ENCODE measurements at places on chromosomes 3 and 15.

DNA sequence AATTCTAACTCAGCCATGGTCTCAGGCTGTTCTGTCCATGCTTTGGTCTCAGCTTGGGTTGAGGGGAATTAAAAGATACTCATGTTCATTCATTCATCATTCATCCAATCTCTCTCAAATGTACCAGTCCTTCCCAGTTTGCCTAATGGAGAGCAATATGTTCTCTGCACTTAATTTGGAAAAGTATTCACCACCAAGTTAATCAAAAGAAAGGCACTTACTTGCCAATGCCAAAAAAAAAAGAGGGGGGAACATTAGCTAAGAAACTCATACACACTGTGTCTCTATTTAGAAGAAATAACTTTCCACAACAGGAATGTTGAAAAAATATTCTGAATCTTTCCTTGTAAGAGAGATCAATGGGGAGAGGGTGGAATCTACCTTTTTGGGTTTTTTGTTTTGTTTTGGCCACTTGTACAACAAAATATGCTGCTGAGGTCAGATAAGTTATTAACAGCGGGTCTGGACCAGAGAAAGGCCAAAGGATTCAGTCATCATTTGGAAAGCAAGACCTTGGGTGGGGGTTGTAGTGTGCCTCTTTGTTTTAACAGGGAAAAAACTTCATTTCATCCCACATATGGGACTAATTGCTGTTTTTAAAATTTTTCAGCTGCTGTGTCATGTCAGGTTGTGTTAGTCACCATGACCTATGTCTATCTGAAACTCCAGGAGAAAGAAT, 152.3 kb downstream of the FBN1 start:
- DNase-seq = no peak

GRCh38 chr15:26790118-26790517, 17.3 kb upstream of the GABRB3 start:
- no peak for DNase-seq

DNA sequence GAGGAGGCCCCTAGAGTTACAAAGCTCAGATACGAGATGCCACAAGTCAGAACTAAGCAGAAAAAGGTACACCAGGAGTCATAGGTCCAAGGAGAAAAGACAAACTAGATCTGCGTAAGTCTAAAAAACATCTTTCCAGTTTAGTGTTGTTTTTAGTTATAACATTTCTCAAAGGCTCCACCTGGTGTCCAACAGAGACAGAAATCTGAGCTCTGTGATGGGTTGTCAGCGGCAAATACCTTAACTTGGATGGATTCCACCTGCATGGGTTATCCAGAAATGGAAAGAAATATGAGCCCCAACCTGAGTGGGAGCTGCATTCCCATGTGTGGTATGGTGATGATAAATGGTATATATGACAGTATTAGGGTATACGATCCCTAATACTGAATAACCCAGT, 238.6 kb upstream of the CHRM5 start:
- no peak for DNase-seq

GRCh38 chr3:194440756-194441155, 41.7 kb upstream of the GP5 start:
- no peak for DNase-seq

GRCh38 chr3:56989169-56989976, 71.1 kb upstream of the SPATA12 start:
- DNase-seq = no peak

DNA sequence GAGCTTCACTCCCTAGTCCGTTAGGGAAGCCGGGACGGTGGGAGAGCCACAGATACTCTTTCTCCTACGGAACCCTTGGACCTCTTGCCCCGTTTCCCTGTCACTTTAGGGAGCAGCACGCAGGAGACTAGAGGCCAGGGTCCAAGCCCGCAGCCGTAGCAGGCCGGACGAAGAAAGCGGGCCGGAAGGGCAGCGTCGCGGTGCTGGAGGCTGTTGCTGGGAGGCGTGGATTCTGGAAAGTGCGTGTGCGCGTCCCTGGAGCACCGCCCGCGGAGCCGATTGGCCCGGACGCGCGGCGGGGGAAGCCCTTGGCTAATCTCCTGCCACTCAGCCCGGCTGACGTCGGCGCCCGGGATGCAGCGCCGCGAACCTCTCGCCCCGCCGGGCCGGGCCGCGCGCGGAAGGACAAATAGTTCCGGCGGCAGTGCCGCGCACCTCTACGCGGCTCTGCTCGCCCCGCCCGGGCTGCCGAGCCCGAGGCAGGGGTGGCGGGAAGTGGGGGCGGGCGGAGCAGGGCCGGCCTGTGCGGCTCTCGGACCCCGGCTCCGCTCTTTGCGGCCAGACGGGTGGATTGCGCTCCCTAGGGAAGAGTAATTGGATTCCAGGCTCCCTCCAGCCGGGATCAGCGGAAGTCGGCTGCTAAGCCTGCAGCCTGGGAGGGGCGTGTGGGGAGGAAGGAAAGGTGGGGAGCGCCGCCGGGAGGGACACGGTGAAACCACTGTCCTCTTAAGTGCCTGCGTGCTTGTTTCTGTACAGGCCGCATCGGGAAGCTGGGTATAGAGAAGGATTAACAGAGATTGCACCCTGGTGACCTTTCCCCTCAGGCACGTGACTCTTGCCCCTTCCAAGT, 31.3 kb upstream of the TCF12 start:
- peak; percentile 82 for DNase-seq

DNA sequence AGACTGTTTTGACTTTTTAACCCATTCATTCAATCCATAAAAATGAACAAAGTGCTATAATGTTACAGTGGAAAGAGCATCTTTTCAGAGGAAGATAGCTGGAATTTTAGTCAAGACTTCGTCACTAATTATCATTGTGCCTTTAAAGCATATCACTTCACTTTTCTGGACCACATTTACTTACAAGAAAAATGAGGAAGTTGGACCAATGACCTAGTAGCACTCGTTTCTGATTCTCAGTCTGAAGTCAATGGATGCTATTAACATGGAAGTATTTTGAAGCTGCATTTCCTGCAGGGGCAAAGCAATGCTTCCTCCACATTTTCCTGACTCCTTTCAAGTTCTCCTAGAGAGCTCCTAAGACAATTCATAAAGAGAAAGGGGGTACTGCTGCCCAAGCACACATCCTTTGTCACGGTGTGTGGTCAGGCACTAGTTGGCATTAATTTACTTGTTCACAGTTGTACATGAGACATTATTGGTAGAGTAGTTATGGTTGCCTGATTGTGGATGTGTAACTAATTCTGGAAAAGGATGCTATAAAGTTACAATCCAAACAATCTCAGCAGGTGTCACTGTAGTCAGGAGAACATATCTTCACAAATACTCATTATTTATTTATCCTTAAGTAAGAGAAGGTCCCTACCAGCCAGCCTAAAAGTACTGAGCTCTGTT, 1049.1 kb downstream of the FHIT start:
- DNase-seq = no peak

DNA sequence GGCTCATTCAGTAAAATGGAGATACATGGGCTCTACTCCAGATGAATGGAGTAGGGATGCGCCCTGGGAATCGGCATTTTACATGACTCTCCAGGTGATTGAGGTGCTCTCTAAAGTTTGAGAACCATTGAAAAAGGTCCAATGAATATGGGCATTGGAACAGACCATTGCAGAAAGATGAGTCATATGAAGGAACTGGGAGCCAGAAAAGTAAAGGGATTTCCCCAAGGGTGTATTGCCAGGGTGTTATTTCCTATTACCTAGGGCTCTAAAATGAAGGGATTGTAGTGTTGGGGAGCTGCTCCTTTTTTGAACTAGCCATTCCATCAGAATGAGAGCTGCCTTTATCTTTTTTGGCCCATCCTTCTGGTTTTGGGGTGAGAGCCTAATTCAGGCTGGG, 21.7 kb downstream of the CLDN11 start:
- DNase-seq = no peak

DNA sequence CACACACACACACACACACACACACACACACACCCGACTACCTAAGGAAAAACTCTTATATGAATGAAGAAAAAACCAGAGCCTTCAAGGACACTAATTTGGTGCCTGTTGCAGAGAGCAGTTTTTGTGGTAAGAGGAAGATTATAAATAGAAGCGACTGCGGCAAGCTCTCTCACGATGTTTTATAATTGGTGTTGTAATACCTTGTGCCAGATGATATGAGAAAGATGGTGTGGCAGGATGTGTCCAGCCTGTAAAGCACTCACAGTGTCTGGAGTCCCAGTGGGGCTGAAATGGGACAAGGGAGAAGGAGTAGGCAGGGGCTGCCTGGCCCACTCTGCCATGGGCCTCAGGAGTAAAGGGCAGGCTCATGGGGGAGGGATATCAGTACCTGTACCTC, 839.9 kb downstream of the AGBL1 start:
- DNase-seq = no peak

DNA sequence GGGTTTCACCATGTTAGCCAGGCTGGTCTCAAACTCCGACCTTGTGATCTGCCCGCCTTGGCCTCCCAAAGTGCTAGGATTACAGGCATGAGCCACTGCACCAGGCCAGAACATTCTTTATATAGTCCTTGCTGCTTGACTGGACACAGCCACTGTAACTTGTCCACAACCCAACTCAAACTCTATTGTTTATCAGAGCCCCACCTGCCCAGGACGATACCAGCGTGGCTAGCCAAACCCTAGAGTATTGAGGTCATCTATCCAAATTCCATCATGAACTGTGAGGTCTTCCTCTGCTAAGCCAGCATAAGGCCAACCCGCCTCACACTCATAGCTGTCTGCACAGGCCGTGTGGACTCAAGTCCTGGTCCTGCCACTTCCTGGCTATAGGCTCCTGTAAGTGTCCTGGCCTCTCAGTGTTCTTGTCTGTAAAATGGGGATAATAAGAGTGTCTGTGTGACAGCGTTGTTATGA, 63.9 kb downstream of the DAPK2 start:
- DNase-seq = no peak

GRCh38 chr15:78438619-78439285, 736 bp downstream of the IREB2 start:
- no peak for DNase-seq

- DNase-seq = no peak
Measured at GRCh38 chr3:69385123-69385722, 665 bp downstream of the FRMD4B start.

DNA sequence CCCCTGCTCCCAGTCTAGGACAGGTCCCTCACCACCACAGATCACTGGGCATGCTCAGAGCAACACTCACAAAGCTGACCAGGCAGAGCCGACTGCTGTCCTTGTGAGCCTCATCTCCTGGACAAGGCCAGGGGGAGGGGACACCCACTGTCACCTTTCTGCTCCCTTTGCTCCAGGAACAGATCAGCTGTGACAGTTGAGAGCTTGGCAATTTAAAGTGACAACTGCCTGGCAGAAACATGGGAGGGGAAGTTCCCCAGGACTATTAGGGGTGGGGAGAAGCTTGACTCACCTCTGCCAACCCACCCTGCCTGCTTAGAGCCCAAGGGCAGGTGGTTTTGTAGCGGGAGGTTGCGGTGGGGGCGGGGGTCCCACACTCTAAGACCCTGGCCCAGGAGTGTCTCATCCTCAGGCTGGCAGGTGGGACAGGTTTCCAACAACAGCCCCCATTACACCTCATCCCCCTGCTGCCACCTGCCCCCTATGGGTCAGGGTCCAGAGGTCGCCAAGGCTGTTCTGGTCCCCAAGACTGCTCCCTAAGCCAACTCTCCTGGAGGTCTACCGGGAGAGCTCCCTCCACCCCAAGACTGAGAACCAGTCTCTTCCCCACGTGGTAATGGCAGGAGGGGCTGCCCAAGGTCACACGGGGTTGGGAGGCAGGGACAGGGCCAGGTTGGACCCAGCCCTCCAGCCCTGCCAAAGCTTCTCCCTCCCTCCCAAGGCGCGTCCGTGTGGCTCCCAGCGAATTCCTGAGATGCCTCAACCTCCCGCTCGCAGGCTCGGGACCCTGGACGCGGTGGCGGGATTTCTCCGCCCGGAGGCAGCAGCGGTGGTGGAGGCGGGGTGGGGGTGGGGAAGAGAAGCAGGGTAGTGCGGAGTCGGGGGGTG, 80.4 kb downstream of the IQSEC1 start:
- DNase-seq = no peak
